Stimulated activated CD4-positive, alpha-beta T cell treated with anti-CD3 and anti-CD28 coated beads, Interleukin-1b, Interleukin-23, amount 100 ng/mL, for 24 hours (primary cell): ENCODE measurements at places on chromosomes 16 and 17.
A peak's percentile ranks its signal among the peaks of the same experiment; 100 is the strongest.

GRCh38 chr17:13113821-13114525, 96.1 kb upstream of the ELAC2 start:
- DNase-seq: no peak

DNA sequence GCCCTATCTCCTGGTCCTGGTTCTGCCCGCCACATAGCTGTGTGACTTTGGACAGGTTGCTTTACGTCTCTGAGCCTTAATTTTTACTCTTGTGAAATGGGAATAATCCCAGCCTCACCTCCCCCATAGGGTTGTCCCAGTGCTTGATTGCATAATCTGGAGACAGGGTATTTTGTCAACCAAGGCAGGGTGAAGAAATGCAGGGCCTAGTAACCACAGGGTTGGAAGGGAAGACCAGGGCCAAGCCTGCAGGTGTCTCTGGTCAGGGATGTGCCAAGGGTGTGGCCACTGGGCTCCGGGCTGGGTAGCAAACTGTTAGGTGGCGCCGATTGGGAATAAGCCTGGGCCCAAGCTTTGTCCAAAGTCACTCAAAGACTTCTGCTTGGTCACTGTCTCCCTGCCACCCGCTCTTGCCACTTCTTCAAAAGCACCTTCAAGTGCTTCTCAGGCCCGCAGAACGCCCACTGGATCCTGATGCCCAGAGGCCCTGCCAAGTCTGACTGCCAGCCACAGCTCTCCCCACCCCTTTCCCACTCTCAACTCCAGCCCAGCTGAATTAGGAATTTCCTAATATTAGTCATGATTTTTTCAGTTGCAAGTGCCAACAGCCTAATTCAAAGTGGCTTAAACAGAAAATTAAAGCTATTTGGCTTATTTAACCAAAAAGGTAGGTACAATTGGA, 20.6 kb upstream of the COL1A1 start:
- DNase-seq: no peak

DNA sequence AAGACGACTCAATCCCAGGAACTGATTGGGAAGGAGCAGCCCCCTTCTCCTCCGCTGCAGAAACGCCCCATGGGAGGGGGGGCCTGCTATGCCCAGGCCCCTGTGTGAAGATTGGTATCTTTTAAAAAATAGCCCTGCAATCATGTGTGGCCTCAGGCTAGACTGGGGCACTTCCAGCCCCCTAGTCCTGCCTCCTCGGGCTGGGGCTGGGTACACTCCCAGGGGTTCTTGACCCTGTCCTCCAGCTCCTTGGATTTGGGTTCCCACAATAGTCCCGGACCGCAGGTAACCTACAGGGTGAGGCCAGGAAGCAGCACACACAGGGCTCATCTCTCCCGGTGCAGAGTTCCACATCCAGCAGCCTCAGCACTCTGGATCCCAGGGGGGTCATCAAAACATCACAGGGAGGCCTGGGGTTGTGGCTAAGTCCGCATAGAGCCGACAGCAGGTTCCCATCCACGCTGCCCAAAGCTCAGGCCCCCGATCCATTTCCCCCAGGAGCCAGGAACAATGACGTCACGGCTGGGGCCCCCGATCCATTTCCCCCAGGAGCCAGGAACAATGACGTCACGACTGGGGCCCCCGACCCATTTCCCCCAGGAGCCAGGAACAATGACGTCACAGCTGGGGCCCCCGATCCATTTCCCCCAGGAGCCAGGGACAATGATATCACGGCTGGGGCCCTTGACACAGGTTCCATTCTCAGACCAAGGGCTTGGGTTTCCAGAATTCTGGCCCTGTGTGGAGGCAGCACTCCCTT, 202.4 kb downstream of the IRF8 start:
- no peak for DNase-seq

DNA sequence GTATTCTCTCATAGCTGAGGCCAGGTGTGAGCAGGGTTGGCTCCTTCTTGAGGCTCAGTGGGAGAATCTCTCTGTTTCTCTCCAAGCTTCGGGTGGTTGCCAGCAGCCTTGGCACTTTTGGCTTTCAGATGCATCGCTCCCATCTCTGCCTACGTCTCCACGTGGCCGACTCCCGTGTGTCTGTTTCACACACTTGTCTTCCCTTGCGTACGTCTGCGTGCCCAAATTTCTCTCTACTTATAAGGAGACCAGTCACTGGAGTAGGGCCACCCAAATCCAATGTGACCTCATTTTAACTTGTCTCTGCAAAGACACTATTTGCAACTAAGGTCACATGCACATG, 14.7 kb downstream of the OSBPL7 start:
- DNase-seq: no peak

GRCh38 chr16:22232277-22233036, 26.4 kb downstream of the EEF2K start:
- DNase-seq: no peak

- no peak for DNase-seq
These were observed 4.7 kb downstream of the PFAS start for GRCh38 chr17:8253801-8254200.

DNA sequence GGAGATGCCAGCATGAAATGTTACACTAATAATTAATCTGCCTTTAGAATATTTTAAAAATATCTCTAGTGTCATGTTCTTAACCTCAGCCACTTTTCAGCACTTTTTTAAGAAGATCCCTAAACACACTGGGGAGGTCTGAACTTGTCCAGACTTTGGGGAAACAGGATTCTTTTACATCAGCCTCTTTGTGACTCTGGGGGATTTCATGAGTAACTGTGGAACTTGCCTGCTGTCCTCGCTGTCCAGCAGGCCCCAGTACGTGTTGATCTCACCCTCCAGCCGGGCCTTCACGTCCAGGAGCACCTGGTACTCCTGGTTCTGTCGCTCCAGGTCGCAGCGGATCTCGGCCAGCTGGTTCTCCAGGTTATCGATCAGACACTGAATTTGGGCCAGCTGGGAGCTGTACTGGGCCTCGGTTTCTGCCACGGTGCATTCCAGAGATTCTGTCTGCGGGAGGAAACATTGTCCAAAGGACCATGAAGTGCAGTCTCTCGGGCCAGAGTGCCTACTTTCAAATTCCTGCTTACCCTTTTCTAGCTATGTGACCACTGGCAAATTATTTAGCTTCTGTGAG, 5.5 kb downstream of the KRT40 start:
- no peak for DNase-seq

- no peak for DNase-seq
These were observed 10.0 kb upstream of the MRPS23 start for GRCh38 chr17:57859601-57860413.

DNA sequence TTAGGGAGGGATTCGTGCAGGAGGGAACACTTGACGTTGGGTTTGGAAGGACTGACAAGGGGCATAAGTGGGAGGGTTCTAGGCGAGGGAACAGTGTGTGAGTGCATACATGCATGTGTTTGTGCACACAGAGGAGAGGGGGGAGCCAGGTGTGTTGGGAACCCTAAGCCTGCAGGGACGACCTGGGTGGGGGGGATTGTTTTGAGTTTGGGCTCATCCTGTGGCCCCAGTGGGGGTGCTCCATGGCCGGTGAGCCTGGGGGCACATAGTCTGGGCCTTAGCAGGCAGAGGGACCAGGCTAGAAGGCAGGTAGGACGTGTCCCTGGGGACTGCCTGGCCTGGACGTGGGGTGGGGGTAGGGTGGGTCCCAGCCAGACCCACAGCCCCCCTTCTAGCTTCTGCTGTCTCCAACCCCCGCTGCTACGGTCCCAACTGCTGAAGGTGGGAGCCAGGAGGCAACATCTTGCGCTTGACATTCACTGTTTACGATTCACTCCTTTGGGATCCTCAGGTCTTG, 11.9 kb upstream of the RASD1 start:
- no peak for DNase-seq

GRCh38 chr17:28744104-28744971, 527 bp downstream of the TRAF4 start:
- peak; percentile 64 for DNase-seq

DNA sequence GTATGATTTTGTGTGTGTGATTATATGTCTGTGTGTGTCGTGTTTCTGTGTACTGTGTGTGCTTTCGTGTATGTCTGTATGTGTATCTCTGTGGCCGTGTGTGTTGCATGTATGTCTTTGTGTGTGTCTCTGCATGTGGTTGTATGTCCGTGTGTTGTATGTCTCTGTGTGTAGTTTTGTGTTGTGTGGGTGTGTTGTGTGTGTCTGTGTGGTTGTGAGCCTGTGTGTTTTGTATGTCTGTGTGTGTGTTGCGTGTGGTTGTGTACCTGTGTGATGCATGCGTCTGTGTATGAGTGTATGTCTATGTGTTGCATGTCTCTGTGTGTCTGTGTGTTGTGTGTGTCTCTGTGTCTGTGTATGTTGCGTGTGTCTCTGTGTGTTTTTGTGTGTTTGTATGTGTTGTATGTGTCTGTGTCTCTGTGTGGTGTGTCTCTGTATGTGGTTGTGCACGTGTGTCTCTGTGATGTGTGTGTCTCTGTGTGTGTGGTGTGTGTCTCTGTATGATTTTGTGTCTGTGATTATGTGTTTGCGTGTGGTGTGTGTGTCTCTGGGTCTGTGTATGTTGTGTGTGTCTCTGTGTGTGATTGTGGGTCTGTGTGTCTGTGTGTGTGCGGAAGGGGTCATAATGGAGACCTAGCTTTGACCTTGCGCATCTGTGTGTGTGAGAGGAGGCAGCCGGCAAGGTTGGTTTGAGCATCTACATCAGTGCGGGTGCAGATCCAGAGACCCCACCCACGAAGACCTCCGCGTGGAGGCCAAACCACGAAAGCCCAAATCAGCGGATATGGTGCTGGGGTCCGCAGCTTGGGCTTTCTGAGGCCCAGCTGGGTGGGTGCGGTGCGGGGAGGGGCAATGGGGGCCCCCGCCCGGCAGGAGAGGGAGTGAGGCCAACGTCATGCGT, 212.6 kb upstream of the GSE1 start:
- DNase-seq: no peak

GRCh38 chr17:3927628-3928340, 11.5 kb upstream of the P2RX1 start:
- no peak for DNase-seq

DNA sequence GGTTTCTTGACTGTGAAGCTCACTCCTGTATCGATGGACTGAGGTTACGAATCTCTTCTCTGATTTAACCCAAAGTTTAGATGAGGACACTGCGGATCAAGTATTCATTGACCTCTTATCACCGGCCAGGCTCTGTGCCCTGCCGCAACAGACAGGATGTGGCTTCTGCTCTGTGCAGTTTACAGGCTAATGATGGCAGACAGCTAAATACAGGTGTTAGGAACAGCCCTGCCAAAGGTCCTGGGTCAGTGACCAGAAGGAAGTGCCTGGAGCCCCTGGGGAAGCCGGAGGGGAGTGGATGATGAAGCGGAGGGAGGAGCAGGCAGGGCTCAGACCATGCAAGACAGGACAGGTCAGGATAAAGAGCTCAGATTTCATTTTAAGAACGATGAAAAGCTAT, 44.4 kb downstream of the HAPSTR1 start:
- no peak for DNase-seq

DNA sequence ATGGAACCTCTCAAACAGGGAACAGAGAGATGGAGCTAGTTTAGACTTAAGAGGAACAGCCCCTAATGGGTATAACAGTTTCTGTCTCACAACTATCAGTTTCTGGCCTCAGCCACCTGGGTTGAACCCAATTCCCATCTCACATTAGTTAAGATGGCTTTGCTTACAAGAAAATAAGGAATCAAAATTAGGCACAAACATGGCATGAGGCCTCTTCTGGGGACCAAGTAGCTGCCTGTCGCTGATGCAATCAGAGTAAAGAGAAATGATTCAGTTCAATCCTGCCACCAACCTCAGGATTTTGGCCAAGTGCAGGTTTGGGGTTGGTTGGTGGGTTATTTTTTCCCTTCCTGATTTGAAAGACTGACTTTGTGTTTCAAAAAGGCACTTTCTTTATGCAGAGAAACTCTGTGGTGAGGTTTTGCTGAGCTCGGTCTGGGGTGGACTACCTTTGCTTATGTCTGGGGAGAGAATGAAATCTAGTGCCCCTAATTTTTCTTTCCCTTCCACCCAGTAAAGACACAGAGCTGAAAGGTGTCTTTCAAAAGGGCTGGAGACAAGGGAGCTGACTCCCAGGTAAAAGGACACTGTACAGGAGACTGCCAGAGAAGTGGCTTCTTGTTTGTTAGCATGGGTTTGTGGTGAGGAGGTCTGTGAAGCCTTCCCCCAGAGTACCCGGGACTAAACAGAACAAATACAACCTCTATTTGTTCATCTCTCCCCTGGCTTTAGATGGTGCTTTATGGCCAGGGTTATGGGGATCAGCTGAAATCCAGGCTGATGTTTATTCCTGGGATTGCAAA, 44.8 kb upstream of the NFAT5 start:
- no peak for DNase-seq

- no peak for DNase-seq
These were observed 4.6 kb upstream of the HOXB4 start for GRCh38 chr17:48582750-48583069.

DNA sequence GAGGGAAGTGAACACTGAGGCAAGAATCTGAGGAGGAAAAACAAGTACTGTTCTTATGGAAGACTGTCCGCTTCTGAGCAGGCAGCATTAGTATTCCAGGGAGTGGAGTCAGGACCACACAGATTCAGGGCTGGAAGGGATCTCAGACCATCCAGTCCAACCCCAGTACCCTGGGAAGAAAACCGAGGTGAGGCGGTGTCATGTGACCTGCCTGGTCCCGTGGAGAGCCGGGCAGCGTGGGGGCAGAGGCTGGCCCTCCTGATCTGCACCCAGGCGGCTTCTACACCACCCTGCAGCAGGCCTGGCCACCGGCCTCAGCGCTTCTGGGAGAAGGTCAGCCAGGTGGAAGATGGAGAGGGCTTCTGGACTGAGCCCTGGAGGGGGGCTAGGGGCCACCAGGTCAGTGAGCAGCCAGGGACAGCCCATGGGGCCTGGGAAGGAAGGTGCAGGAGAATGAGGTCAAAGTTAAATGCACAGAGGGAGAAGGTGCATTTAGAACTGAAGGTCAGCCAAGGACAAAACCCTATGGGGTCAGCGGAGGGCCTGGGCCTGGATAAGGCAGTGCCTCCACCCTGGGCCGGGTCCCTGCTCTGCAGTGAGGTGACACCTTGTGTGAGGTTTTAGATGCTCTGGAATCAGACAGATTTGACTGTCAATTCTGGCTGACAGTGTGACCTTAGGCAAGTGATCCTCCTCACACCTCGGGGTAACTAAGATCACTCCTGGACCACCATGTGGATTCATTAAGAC, 45.9 kb downstream of the VAC14 start:
- DNase-seq: no peak

DNA sequence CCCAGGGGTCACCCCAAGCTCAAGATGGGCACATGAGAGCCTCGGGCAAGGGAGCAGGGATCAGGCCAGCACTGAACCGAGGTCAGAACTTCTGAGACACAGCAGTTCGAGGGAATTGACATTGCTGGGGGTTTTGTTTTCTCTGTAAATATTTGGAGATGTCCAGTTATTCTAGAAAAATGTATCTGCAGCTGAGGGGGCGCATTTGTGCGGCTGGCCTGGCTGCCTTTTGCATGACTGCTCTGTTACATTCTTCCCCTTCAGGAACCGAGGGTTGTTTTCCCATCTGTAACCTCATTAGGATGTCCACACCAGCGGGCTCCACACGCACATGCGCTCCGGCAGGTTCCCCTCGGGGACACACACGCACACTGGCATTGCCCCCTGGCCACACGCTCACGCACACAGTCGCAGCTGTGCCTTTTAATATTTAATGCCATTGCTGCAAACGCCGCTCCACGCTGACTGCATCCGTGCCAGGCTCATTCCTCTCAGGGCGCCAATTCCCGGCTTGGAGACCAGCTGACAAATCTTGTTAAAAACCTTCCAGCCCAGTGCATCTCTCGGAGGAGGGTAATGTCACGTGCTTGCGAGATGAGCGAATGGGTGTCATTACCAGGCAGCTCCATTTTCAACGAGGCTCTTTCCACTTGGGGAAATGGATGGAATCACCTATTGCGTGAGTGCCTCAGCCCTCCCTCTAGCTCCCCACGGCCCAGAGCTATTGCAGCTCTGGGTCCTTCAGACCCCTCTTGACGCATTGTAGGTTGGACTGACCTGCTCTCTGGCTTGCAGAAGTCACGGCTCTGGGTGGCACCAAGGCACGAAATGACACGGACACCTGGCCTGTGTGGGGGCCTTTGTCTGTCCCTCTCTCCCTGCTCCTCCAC, 13.1 kb downstream of the CCR7 start:
- no peak for DNase-seq
